ENCODE measurements at places on chromosomes 11 and 22. TPM values are rescaled to one million over a fixed set of nuclear protein-coding genes. Genes with fewer than 3 reads are reported as not detected.

DNA sequence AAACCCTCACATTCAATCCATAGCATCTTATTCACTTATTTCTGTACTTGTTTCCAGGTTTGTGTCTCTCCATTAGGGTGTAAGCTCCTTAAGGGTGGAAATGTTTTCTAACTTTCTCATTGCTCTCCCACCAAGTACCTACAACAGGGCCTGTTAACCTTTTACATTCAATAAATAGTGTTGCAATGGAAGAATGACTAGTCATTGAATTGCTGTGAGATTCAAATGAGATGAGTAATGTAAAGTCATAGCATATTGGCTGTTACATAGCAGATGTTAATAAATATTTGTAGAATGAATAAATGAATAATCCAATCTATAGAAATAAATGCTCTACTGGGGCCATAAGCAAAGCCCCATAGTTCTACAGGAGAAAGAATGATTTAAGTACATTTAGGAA, 75.4 kb upstream of the DDI1 start:
- H3K36me3 ChIP-seq: no peaks in the 10 kb centered on the region
- DNase-seq: no peak
- H3K27ac ChIP-seq: no peak overlapping the region
- H3K27me3 ChIP-seq: no peaks in the 10 kb centered on the region
- H3K4me1 ChIP-seq: no peaks in the 10 kb centered on the region
- H3K4me3 ChIP-seq: no peak overlapping the region

Gene CEP126
- 0.64 TPM for total RNA-seq

DNA sequence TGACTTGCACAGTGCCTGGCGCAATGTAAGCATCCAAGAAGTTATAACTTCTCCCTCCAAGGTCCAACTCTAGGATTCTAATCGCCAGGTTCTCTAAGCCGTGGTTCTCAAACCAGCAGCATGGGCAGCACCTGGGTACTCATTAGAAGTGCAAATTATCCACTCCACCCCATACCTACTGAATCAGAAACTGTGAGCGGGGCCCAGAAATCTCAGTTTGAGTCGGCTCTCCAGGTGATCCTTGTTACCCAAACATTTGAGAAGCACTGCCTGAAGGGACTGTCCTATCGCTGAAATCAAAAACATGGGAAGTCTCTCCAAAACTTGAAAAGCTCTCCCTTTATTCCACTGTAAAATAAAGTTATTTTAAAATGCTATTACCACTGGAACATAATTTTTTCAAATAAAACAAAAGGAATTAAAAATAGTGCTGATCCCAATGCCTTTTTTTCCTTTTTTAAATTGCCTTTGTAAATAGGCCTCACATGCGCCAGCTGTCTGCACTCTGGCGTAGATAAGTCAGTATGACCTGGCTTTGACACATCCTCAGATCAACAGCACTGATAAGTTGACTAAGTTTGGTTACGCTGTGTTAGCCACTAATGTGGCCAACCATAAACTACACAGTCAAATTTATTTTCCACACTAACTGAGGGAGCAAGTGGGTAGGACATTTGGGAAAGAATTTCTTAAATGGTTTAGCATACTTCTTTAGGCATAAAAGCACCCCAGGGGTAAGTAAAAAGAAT, 8.4 kb upstream of the CTR9 start:
- no peaks in the 10 kb centered on the region for H3K27me3 ChIP-seq
- H3K27ac ChIP-seq: no peak overlapping the region
- H3K4me3 ChIP-seq: peak overlapping the region; percentile 26
- peaks cover 22% of the 10 kb centered on the region for H3K4me1 ChIP-seq

DNA sequence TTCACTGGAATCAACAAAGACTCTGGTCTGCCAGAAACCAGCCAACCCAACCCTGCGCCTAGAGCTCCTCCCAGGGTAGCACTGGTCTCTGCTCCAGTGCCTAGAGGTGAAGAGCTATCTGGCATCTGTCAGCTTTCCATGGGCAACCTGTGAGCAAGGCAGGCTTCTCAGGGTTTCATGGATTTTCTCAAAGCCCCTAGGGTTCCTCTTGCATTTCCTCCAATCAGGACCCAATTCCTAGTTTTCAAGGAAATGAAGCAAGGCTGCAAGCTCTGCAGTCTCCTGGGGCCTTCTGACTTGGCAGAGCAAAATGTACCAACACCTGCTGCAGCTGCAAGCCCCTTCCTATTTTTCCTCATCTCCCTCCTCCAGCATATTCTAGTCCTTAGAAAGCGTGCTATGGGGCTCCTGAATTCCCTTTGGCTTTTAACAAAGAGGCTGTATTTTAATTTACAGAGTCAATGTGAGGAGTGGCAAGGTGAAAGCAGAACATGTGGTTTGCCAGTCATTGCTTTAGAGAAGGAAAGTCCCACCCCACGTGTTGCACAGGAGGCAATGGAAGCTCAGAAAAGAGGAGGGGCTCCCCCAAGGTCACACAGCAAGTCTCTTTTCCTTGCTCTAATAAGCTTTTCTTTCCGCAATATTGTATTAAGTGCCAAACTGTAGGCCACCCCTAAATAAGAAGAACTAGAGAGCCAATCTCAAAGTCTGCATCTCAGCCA, 33.0 kb upstream of the RIC3 start:
- no peak overlapping the region for H3K27ac ChIP-seq
- H3K4me1 ChIP-seq: no peaks in the 10 kb centered on the region
- H3K36me3 ChIP-seq: no peaks in the 10 kb centered on the region
- H3K27me3 ChIP-seq: peaks cover 2% of the 10 kb centered on the region
- no peak overlapping the region for H3K4me3 ChIP-seq

DNA sequence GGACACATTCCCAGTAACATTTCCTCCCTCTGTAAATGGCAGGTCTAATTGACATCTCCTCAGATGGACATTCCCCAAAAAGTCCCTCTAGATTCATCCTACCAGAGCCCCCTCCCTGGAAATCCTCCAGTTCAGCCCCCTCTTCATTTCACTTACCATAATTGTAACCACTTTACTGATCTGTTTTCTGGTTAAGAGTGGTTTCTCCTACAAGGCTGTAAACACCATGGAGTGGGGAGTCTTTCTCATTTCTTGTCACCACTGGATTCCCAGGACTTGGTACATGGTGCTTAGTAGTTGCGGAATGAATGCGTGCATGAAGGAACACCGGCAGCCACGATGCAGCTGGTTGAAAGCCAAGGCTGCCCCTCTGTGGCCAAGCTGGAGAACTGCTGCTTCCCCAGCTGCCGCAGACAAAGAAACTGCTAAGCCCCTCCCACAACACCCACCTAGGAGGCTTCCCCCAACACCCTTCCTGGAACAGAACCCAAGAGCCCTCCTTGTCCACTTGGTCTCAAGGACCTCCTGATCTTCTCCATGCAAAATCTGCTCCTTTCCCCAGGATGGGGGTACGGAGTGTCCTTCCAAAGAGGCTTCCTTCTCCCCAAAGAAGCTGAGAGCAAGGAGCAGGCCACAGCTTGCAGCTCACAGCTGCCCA, 18.6 kb upstream of the SCARF2 start:
- peaks cover 18% of the 10 kb centered on the region for H3K36me3 ChIP-seq
- H3K27me3 ChIP-seq: no peaks in the 10 kb centered on the region

Gene SSTR3
- 4.3 TPM for total RNA-seq

Gene LRRC74B
- total RNA-seq: 0.10 TPM

Gene SLC22A8
- not detected for total RNA-seq

All from CD4-positive, CD25-positive, alpha-beta regulatory T cell (primary cell).